ENCODE measurements at places on chromosomes 6 and 20. TPM values are rescaled to one million over a fixed set of nuclear protein-coding genes. Genes with fewer than 3 reads are reported as not detected.

PAK5 gene
- 0.44 TPM for polyA plus RNA-seq

FAM83C gene
- polyA plus RNA-seq: not detected

HLA-DPB1 gene
- 48.0 TPM for polyA plus RNA-seq

ENPP5 gene
- polyA plus RNA-seq: 0.58 TPM

PARD6B gene
- 0.43 TPM for polyA plus RNA-seq

TRIM40 gene
- not detected for polyA plus RNA-seq

HLA-DMA gene
- polyA plus RNA-seq: 70.0 TPM

PGC gene
- 263 TPM for polyA plus RNA-seq

ZC3H12D gene
- 0.30 TPM for polyA plus RNA-seq

DAAM2 gene
- 6.4 TPM for polyA plus RNA-seq

TTPAL gene
- polyA plus RNA-seq: 12.6 TPM

AKAP12 gene
- polyA plus RNA-seq: 13.4 TPM

Data from adipose tissue (tissue), 3 donors.